Neural crest cell (in vitro differentiated cells): ENCODE measurements at places on chromosomes 2 and 18.

DNA sequence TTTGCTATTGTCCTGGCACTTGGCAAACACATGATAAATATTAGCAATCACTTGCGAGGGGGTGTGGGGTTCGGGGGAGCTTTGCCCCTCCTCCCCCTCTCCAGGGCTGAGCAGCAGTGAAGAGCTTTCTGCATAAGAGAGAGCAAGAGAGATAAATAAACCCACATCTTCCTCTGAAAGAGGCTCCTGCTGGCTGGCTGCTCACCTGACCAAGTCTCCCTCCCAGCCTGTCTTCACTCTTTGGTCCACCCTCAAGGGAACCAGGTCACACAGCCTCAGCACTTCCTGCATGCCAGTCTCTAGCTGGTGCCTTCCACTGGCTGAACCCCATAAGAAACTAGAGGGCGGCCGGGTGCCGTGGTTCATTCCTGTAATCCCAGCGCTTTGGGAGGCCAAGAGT, 18.5 kb upstream of the YWHAQ start:
- DNase-seq: no peak

- no peak for DNase-seq
Observed at GRCh38 chr2:231001921-231002320, 6.0 kb downstream of the SPATA3 start.

- no peak for DNase-seq
Observed at GRCh38 chr18:71598374-71598773, 945.8 kb downstream of the CBLN2 start.

DNA sequence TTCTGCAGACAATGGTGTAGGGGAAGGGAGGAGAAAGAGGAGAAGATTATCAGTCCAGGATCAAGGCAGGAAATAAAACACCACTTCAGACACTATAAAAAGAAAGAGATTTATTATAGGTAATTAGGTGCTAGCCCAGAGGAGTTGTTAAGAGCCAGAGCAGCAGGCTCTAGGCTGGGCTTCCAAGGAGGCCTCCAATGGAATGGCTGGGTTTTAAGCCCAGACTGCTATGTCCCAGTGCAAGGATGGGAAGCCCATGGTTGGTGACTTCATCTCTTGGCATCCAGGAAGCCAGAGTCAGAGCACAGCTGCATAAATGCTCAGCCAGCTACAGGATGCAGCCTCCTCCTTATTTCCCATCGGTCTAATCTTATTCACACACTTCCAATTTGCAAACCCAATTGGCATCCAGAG, 95.6 kb downstream of the LAMA3 start:
- DNase-seq: no peak

DNA sequence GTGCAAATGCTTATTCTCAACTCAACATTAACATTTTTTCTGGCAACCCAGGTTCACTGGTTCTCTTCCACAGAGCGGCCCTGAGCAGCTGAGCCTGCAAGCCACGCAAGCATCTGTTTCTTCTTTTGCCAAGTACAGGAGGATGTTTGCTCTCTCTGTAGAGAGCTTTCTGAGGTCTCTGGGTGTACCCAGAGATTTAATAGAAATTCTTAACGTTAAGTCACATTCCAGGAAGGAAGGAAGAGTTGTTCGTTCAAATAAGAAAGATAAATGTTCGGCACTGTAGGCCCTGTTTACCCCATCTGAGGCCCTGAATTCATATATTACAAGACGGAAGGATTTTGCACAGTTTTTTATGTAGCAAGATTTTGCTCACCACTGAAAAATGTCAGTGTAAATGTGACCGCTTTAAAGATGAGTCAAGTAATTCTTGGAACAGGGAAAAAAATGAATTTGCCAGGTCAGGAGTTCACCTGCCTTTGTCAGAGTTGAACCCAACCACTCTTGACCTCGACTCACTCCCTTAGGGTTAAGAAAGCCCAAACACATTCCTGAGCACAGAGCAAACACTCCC, 30.1 kb downstream of the KCTD18 start:
- DNase-seq: no peak

DNA sequence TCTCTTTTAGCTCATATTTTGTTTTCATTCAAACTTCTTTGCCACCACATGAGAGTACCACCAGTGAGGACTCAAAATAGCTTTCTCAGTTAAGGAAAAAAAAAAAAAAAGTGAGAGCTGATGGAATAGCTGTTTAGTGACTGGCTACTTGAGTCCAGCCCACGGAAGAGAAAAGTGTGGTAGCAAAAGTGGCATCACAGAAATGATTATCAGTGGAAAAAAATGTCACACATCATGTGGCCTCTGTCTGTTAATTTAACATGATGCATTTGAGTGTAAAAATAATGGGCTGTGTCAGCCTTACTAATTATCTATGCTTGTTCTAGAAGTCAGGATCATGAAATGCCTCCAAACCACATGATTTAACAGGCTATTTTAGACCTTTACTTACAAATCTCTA, 132.5 kb downstream of the UBE2E3 start:
- DNase-seq: no peak

GRCh38 chr2:109537565-109538222, 76.1 kb downstream of the SEPTIN10 start:
- no peak for DNase-seq

- DNase-seq: no peak
Observed at GRCh38 chr18:5884375-5884774, 10.9 kb downstream of the TMEM200C start.

DNA sequence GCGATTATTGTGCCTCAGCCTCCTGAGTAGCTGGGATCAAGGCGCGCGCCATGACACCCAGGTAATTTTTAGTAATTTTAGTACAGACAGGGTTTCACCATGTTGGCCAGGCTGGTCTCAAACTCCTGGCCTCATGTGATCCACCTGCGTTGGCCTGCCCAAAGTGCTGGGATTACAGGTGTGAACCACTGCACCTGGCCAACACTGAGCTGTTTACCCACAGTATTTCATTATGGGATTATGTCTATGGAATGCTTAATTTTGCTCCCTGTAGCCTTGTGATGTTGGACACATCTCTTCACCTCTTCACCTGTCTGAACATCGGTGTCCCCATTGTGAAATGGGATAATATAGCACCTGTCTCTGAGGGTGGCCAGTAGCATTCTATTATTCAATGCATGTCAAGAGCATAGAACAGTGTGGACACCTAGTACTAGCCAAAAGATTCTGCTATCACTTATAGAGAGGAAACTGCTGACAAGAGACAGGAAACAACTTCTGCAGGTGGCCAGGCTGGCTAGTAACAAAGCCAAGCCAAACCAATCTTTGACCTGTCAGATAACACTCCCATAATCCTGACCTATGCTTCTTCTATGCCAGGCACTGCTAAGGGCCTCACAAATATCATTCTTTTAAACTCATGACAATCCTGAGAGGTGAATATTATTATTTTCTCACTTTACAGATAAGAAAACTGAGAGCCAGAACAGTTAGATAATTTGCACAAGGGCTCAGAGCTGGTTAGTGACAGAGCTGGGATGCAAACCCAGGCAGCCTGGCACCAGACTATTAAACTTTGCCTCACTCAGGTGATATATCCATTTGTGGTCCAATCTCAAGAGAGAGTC, 29.4 kb upstream of the REEP1 start:
- no peak for DNase-seq

DNA sequence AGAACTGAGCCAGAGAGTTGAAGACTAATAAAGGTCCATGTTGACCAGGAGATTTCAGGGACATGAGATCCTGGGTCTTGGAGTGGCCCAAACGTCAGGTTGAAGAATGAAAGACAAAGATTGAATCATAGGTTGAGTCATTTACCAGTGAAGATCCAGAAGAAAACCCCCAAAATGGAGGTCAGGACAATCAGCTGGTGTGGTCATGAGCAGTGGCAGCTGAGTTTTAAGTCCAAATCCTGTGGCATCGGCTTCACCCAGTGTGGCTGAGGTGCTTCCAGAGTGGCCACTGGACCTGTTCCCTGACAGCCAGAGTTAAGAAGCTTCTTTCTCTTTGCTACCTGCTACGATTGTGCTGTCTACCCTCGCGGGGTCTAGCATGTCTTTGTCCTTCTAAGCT, 234.0 kb downstream of the BCL2 start:
- DNase-seq: no peak

- DNase-seq: no peak
Observed at GRCh38 chr2:82879803-82880202, 1579.3 kb downstream of the SUCLG1 start.

- DNase-seq: no peak
Observed at GRCh38 chr2:119693567-119693966, 14.6 kb downstream of the TMEM177 start.

- DNase-seq: no peak
Observed at GRCh38 chr2:159200498-159200897, 86.0 kb downstream of the WDSUB1 start.

- no peak for DNase-seq
Observed at GRCh38 chr18:61085761-61086160, 247.5 kb upstream of the CDH20 start.

DNA sequence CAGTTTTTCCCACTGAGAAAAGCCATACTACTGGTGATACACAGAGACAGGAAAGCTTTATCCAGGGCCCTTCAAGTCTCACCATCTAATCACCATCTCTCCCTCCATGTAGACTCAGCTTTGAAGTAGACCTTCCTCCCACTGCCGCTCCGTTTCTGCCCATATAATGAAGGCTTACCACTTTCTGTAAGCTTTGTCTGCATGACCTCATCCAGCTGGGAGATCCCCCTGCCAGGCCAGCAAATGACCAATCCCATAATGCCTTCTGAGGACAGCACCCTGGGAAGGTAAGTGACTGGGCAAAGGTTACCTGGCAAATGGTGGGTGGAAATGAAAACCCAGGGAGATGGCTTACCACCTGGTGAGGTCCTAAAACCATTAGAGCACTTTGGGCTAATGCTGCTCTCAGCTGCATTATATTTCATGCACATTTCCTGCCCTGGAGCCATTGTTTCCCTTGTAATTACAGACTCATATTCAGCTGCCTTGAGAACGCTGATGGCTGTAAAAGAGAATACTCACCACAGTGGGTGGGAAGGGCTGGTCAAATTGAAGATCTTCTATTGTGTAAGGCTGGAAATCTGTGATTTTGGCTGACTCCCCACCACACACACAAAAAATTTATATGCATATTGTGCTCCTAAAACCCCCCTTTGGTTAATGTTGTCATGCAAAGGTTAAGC, 350.7 kb upstream of the SYT4 start:
- no peak for DNase-seq

GRCh38 chr18:2480536-2480935, 90.8 kb downstream of the METTL4 start:
- DNase-seq: no peak

DNA sequence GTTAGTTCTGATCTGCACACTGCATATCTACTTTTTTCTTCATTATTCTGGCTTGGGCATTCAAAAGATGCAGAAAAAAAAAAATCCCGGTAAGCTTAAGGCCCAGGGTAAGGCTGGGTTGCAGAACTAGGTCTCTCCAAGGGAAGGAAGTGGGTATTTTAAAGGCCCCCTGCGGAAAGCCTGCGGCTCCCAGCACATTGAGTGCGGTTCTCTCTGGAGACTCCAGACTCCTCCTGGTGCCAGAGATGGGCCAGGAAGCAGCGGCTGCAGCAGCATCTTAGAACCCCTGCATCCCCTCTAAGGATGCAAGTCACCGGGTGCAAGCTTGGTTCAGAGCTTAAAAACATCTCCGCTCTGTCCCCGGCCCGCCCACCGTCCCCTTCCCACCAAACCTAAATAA, 49.5 kb downstream of the TGIF1 start:
- no peak for DNase-seq

- no peak for DNase-seq
Observed at GRCh38 chr2:191276792-191277465, 31.7 kb downstream of the MYO1B start.

GRCh38 chr2:99139003-99139402, 2.5 kb upstream of the C2orf15 start:
- DNase-seq: no peak

- peak; percentile 83 for DNase-seq
Observed at GRCh38 chr2:24490690-24491541, at the start of gene NCOA1. Gene NCOA1 (plus strand): TSS chr2:24491254. CDS start chr2:24658678, 167,424 bp downstream.

- no peak for DNase-seq
Observed at GRCh38 chr2:99325384-99325783, 10.7 kb downstream of the TXNDC9 start.
